ENCODE measurements at places on chromosomes 3 and 15.
A peak's percentile ranks its signal among the peaks of the same experiment; 100 is the strongest.

DNA sequence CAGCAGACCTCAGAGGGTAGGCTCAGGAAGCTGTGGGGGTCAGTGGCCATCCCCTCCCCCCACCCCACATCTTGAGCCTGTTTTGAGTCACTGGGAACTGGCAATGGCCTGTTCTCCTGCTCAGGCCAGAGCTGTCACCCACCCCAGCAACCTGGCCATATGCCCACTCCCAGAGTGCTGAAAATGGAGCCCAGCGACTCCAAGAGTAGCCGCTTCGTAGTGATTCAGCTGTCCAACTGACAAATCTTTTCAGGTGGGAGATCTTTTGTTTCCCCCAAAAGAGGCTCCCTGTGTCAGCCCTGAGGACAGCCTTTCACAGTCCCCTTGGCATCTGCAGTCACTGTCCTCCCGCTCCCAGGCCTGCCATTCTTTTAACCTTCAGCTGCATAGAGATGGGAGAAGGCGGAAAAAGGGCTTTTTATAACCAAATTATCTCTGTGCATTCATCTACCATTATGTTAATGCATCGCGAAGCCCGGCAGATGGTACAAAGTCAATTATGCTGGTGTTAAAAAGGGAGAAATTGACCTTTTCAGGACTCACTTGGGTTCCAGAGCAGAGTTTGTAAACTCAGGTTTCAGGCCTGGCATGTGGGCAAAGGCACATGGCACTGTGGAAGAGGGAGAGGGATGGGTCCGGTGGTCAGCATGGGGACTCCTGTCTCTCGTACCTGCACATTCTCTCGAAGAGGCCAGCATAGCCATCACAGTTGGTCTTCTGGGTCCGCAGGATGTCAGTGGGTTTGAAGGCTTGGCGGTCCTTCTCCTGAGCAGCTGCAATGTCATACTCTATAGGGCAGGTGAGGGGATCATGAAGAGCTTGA is 32.1 kb downstream of the KY start:
- peak; percentile 11 for DNase-seq

DNA sequence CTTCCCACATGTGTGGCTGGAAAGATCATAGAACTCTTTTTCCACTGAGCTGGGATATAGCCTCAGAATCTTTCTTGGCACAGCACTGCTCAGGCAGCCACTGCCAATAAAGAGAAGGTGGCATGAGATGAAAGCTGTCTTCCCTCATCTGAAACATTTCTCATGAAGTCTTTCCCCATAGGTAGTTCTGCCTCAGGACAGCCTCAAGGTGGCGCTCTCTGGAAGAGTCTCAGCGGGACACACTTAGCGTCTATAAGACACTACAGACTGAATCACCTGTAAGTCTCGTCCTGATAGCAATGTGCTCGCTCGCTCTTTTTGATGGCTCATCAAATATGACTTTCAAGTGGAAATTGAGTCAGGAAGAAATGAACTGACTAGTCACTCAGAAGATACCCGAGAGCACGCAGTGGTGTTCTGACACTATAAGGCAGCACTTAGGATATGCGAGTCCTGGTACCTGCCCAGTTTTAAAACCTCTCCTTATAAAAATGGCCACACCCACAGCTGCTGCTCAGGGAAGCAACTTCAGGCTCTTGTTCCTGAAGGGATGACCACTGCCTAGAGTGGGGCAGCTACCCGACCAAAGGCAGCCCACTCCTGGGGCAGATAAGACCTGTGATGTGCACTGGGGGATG is 269.5 kb downstream of the SUCLG2 start:
- no peak for DNase-seq

DNA sequence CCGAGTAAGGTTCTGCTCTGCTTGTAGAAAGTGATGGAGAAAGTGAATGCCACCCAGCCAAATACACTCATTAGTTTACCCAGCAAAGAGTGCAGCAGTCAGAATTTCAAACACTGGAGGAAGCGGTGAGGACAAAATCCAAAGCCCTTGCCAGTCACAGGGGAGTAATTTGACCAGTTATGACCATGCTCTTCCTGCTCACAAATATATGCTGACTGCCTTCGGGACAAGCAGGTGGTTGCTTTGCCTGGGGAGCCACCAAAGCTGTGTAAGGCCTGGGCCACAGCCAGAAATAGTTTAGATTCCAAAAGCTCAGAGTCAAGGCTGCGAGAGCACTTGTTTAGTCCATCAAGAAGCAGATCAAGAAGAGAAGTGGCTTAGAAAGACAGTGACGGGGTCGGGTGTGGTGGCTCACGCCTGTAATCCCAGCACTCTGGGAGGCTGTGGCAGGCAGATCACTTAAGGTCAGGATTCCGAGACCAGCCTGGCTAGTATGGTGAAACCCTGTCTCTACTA is 51.0 kb upstream of the ATP13A3 start:
- DNase-seq = no peak

DNA sequence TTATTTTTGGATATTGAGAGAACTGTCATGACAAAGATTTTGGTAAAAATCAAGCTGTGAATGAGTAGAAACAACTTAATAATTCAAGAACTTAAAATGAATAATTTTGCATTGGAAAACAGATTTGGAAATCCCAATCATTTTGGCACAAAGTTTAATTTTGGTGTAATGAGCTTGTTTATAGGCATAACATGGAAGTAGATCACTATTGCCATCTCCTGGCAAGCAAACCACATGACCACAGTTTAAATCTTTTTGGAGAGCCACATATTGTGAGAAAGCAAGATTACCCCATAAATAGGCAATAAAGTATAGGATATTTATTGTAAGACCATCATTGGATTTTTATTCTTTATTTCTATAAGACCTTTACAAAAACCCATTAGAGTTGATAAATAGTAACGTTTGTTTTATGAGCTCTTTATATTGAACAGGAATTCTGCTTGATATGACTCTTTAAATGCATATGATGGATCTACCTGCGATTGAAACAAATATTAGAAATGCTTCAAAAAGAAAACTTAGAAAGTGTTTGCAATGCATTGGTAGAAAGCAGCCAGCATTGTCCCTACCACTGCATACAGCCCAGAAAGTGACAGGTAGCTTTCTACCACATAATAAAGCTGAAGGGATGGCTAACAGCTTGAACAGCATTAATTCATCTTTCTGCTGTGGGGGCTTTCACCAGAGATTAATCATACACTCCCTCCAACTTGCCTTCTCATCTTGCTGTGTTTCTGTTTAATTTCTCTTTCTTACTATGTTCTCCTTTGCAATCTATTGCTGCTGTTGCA is 766.8 kb downstream of the TBL1XR1 start:
- no peak for DNase-seq

DNA sequence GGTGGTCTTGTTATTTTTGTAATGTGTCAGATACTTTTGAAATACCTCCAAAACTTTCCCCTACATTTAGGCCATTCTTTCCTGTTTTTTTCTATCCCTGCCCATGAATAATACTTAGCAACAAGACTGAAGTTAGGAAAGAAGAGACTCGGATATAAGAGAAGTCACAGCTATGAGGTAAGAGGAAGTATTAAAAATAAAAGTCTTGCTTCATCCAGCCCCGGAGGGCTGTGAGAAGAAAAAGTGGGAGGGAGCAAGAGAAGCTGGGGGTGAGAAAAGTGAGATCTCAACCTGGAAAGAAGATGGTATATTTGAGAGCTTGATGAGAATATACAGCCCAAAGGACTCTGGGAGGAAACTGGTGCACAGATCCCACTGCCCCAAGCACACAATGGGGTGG is 213.5 kb upstream of the CDIN1 start:
- DNase-seq = no peak
